ENCODE measurements at places on chromosomes 11 and 22.
A peak's percentile ranks its signal among the peaks of the same experiment; 100 is the strongest.

- DNase-seq, result peak; percentile 91
Measured at GRCh38 chr22:41446639-41447434, at the start of gene TOB2. Gene TOB2, minus strand, starts transcription at chr22:41446801. Its CDS starts 9,456 bp downstream, at chr22:41437345.

GRCh38 chr22:49555526-49555925, 272.1 kb downstream of the BRD1 start:
- DNase-seq, result no peak

DNA sequence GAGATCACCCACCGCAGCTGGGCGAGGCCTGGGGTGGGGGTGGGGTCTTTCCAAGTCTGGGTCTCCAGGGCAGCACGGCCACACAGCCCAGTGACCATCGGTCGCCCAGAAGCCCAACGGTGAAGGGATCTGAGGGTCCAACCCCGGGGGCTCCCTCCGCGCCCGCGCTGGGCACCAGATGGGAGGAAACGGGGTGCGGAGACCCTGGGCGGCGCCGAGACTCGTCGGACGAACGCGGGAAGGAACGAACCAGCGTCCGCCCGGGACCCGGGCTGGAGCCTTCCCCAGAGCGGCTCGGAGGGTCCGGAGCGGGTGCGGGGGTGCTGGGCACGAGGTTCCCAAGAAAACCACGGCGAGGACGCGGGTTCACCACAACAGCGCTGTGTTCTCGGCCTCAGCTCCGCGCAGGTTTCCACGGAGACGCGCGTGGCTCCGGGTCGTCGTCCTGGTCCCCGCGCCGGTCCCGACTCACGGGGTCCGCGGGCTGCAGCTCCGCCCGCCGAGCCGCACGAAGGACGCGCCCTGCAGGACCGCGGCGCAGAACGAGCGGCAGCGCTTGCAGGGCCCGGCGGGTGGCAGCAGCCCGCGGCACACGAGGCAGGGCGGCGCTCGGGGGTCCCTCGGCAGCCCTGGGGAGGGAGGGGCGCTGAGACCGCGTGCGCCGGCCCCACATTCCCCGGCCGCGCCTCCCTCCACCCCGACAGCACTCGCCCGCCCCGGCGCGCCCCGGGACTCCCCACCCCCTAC, 2.3 kb upstream of the IL17REL start:
- no peak for DNase-seq

DNA sequence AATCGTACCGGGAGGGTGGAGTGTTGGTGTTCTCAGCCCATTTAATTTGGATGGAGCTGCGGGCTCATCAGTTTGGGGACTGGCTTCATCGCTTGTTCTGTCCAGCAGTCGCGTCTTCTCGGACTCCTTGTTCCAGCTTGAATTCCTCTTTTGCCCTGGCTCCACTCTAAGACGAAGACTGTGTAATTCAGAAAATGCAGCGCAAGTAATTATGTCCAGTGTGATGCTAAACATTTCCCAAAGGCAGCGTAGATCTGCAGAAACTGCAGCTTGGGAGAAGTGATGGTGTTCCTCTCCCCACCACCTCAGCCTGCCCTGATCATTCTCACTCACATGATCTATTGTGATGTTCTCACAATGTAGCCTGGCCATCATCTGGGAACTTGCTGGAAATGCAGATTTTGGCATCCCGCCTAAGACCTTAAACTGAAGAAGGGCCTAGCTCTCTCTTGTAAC, 666 bp downstream of the SLC25A18 start:
- no peak for DNase-seq

GRCh38 chr11:83677730-83678129, 391.6 kb upstream of the CCDC90B start:
- DNase-seq, result no peak

GRCh38 chr11:107988397-107989158, 20.1 kb upstream of the CUL5 start:
- DNase-seq, result no peak

All from GM20000 (cell line).